BJ (cell line): ENCODE measurements at places on chromosomes 7 and 10.

GRCh38 chr7:12570534-12571461 lies at the start of gene SCIN:
TSS of gene SCIN (plus strand) at chr7:12570720. CDS start at chr7:12570787, 67 bp downstream.
- DNase-seq: no peak

GRCh38 chr7:150406312-150406566 lies 27.1 kb downstream of the ZNF775 start:
- no peak for DNase-seq

DNA sequence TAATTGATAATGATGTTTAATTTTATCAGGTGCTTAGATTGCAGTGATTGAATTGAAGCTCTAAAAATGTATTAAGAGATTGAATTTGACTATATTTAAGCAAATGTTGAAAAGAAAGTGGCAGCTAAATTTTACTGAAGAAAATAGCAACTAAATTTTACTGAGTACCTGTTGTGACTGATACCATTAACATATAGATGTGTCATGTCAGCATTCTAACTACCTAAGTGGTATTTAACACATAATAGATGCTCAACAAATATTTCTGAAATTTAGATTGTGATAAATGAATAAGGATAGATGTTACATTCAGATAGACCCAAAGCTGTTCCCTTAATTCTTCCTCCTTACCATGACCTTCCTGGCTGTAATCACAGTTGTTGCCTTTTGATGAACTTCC lies 350.9 kb upstream of the VWC2 start:
- DNase-seq: no peak

DNA sequence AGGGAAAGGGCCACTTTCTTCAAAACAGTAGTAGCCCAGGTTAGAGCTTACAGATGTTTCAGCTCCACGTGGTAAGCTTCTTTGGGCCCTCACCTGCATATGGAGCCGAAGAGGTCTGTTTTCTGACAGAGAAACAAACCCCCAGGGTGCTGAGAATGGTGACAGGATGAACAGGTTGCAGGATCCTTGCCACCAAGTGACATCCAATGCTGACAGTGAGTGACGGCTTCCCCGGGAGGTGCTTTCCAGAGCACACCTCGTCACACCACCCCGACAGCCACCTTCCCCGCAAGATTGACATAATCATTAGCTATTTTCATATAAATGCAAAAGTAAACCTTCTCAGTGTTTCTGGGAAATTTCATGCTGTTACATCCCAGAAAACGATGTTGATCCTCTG lies 109.3 kb upstream of the BTBD16 start:
- no peak for DNase-seq

DNA sequence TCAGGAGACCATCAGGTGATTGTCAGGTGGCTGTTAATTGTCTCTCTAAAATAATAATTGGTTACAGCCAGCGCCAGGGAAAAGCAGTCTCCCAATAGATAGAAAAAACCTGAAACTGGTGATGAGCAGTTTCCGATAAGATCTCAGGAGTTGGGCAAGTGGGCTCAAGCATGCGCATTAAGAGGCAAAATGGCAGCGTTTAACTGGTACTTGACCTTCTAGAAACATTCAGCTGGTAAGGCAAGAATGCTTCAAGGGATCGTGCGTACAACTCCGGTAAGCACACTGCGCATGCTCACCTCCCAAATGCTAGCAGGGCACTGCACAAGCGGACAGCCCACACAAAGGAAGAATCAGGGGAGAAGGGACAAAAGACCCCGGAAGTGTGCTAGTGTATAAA lies 48.5 kb downstream of the BLNK start:
- DNase-seq: no peak
